ENCODE measurements at places on chromosomes 5 and 9.

DNA sequence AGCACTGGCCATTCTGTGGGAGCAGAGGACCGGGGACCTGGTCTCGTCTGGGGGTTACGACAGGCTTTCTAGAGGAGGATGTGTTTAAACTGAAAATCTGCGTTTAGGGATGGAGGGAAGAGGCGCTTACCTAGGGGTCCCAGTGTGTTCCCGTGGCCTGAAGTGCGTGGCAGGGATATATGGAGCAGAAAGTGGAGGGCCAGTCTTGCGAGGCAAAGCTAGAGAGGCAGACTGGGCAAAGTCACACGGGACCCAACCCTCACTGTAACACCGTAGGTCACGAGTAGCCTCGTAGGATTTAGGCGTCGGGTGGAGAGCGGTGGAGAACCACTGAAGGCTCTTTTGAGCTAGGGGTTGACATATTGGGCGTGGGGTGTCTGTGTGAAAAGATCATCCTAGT lies 32.8 kb upstream of the POMT1 start:
- no peak for DNase-seq

GRCh38 chr5:166022065-166022464 lies 2269.4 kb upstream of the WWC1 start:
- no peak for DNase-seq

DNA sequence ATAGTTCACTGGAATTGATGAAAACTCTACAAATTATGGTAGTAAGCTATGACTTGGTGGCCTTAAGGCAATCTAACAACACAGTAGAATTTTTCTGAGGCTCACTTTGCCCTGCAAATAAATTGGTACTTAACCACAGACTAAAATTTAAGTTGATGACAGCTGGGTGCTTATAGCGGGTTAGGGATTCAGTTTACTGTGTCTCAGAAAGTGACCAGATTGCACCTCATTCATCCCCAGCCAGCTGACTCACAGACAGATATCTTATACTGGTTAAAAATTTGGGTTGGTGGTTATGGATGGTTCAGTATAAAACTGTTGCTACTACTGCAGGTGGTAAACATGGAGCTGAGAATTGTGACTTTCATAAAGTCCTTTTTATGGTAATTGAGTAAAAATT lies 2.8 kb downstream of the CKS2 start:
- no peak for DNase-seq

- no peak for DNase-seq
Measured at GRCh38 chr9:97534961-97535594, 33.6 kb downstream of the TMOD1 start.

DNA sequence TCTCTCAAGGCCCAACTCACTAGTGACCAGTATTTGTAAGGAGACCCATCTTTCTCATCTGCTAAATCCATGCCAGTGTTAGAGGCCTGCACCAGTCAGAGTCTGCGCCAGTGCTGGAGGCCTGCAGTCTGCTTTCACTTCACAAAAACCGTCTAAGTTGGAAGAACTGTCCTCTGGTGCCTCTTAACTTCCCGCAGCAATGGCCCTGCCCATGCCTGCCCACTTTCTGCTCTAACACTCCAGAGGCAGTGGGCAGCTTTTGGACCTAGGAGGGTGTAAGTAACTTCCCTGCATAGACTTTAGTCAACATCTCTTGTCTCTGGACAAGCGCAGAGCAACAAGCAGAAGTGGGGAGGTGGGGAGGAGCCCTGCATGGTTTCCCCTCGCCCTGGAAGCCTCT lies 152.9 kb downstream of the AUH start:
- no peak for DNase-seq

DNA sequence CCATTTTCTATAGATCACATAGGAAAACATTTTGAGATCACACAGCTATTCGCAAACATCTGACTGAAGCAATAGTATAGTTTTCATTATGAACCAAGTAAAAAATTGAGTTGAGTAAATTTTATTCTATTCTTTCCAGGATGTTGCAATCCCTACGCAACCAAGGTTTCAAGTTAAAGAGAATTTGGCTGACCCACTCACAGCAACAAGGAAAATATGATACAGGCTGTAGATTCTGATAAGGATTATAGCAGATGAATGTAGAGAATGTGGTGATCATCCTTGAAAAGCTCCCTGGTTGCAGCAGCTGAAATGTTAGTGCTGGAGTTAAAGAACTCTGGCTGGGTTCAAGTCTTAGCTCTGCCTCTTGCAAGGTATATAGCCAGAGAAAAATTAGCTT lies 4.7 kb downstream of the ABCA1 start:
- DNase-seq, result no peak

DNA sequence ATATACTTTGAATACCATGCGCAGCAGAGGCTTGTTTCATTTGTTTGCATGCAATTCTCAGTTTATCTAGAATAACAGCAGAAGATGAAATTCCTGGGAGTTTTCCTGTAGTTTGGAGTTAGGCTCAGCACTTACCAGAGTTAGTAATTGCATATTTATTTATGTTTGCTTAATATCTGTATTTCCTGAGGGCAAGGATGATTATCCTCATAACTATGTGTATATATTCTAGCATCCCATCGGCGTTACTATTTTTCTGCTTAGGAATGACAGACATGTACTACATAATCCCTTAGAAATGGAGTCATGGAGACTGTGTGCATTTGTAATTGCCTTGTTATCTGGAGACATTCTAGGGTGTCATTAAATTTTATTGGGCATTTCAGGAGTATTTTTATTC lies 1184.8 kb downstream of the DTWD2 start:
- DNase-seq, result peak; percentile 76

- no peak for DNase-seq
Measured at GRCh38 chr5:134975843-134976242, 8.1 kb downstream of the CATSPER3 start.

DNA sequence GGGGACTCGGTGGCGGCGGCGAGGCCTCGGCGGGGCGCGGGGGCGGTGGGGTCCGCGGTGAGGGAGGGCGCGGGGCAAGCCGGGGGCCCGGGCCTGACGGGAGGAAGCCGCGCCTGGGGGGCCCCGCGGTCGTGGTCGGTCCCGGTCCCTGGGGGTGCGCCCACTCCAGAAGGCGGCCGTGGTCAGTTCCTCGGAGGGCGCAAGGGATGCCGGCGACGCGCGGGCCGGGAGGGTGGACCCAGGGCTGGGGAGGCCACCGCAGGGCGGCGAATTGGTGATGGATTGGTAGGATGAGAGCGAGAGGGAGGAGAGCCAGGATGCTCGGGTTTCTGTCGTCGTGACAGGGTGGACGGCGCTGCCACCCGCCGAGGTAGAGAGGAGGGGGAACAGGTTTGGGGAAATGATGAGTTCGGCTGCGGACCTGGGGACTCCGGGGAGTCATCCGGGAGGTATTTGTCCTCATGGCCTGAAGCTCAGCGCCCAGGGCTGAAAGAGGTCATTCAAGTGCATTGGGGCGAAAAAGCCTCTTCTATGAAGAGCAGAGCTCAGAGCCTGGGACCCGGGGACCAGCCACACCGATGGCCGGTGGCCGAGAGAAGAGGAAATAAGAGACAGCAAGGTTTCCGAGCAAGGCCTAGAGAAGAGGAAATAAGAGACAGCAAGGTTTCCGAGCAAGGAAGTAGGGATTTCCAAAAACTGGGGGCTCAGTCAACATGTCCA lies 557 bp downstream of the GNG10 start:
- DNase-seq, result peak; percentile 36

DNA sequence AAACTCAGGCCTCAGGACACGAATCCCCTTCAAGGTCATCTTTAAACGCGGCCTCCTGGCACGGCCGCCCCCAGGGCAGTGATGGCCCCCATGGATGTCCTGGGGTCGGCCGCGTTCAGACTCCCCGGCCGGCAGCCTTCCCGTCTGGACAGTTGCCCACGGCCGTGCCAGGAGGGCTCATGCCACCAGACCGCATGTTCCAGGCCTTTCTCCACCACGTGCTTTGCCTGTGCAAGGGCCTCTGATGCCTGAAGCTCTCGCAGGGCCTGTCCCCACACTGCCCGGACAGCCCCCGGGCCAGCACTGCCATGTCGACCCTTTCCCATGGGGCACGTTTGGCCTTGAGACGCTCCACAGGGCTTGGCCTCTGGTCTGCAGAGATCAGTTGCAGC lies 34.6 kb downstream of the SLC9A3 start:
- no peak for DNase-seq

GRCh38 chr9:29060041-29060440 lies 1486.8 kb upstream of the C9orf72 start:
- DNase-seq, result no peak

- DNase-seq, result peak; percentile 44
Measured at GRCh38 chr5:68898951-68899471, 194.8 kb upstream of the SLC30A5 start.

DNA sequence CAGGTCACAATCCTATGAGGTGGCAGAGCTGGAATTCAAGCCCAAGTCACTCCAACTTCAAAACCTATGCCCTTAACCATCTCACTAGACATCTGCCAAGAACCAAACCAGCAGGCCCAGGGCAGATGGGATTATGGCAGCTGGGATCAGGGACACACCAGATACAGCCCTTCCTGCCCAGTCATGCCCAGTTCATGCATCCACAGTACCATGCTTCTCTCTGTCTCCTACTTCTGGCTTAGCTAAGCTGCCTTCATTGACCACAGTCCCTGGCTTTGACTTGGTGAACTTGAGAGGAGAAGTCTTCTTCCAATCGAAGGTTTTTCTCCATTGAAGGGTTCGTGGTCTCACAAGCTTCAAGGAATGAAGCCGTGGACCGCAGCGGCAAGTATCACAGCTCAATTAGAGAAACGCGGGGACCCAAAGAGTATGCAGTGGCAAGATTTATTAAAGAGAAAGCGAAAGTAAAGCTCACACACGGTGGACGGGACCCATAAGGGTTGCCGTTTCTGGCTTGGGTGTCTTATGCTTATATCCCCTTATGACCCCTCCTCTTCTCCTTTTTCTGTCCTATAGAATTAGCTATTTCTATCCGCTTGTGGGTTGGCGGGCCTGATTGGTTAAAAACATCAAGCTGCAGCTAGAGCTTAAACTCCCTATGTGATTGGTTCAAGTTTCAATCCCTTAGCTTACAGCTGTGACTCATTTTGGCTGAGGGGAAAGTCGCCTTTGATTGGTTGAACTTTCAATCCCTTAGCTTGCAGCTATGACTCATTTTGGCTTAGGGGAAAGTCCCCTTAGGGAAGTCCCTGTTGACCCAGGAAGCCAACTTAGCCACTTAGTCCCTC lies 101.2 kb downstream of the TRIM36 start:
- no peak for DNase-seq

- peak; percentile 11 for DNase-seq
Measured at GRCh38 chr9:76905791-76906646, at the start of gene PRUNE2. Gene PRUNE2, minus strand, starts transcription at chr9:76906114. Its CDS starts 151 bp downstream, at chr9:76905963.

DNA sequence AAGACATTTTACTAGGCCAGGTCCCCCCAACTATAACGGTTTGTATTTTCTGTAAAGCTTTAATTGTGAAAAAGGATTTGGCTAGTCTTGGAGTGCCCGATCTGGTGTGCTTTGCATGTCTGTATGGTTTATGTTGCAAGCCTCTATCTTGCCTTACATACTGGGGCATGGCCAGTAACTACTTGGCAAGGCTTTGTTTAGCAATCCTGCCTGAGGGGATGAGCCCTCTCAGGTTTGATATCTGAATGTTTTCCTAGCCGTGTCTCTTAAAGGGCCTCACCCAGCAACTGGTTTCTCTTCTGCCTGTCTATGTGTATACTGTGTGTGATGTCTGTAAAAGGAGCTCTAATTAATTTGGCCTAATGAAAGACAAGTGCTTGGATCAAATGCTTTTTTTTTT lies 61.3 kb upstream of the SPINK5 start:
- DNase-seq, result no peak

GRCh38 chr9:13534006-13534405 lies 254.5 kb upstream of the MPDZ start:
- DNase-seq, result no peak

- no peak for DNase-seq
Measured at GRCh38 chr5:144042156-144042555, 128.3 kb downstream of the YIPF5 start.

GRCh38 chr9:133839822-133840329 lies 101.7 kb upstream of the SARDH start:
- no peak for DNase-seq

GRCh38 chr9:130692321-130692720 lies 1.3 kb upstream of the EXOSC2 start:
- no peak for DNase-seq

DNA sequence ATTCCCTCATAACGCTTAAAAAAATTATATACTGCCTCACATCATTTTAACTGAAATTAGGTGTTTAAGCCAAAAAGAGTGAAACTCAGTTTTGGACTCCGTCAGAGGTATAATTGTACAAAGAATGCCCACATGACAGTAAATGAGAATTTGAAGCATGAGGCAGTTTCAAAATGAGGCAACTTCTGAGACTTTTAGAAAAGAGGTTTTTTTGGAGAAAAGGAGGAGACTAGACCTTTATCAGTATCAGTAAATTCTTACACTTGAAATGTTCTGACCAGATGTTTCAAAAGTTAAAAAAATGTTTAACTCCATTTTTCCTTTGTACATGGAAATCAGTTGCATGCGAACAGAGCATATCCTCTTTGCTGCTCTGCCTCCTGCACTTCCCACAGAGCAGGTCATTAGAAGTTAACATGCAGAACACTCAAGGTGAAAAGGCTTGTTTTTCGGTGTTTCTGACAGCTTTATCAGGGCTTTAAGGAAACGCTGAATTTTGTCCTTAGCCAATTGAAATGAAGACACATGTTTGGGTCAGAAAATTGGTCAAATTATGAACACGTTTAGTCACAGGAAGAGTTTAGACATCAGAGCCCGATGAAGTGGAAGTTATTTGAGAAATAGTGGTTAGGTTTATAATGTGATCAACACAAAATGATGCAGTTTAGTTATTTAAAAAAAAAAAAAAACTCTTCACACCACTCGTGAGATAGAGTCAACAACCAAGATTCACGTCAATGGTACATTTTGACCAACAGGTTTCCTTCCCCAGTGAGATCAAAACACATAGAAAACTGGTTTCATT lies 59.5 kb downstream of the PIK3R1 start:
- DNase-seq, result no peak

GRCh38 chr5:89728750-89729149 lies 680.8 kb downstream of the CETN3 start:
- DNase-seq, result peak; percentile 16

GRCh38 chr9:104080983-104081382 lies 13.1 kb upstream of the SMC2 start:
- no peak for DNase-seq

DNA sequence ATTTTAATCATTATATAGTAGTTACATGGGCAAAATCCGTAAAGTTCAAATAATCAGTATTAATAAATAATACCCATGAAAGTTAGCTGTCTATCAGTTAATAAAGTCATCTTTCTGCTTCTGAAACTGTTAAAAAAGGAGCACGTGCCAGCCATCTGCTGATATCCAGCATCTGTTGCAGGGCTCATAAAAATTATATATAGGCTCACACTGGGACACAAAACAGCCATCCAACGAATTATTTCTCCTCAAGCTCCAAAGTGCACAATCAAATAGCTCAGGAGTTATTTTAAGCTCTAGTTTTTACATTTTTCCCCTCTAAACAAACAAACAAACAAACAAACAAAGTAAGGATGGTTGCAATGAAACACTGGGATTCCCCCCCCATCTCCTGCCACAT lies 48.3 kb downstream of the MRPS27 start:
- no peak for DNase-seq

- DNase-seq, result no peak
Measured at GRCh38 chr9:115635680-115636383, 517.8 kb upstream of the PAPPA start.

GRCh38 chr5:135565725-135566421 lies 12.9 kb downstream of the CXCL14 start:
- DNase-seq, result no peak

Measured in GM04504 (cell line).